Activated CD4-positive, alpha-beta T cell treated with anti-CD3 and anti-CD28 coated beads, Interleukin-2, amount 10 ng/mL, durations not matched to agents 7 days and 5 days (primary cell): ENCODE measurements at places on chromosomes 5 and 9. TPM values are rescaled to one million over a fixed set of nuclear protein-coding genes. Genes with fewer than 3 reads are reported as not detected.

DNA sequence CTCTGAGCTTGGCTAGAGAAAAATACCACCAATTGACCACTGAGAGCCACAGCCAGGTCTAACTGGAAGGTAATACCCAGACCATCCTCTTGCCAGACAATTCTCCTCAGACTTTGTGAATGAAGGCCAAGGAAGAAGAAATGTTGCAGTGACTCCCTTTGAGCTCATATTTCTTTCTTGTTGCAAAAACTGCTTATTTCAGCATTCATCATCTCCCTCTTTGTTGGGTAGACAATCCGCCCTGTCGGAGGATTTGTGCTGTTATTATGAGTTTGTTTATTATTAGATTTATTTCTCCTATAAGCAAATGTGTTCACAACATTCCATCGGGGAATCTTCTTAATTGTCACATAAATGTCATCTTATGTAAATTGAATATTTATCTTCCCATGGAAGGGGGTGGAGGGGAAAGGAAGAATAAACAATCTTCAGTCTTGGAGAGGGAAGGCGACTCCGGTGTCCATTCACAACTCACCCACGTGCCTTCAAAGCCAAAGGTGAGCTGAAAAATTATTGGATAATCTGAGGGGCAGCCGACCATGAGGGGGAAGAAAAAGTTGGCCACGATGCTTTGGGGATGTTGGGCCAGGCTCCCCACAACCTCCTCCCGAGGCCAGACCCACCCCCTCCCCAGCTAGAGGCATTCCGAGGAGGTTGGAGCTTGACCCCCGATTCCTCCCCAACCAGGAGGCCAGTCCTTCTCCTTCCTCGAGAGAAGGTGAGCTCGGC, 1.8 kb upstream of the JADE2 start:
- peak overlapping the region; percentile 99 for H3K4me3 ChIP-seq
- H3K4me1 ChIP-seq: peaks cover 20% of the 10 kb centered on the region
- peaks cover 21% of the 10 kb centered on the region for H3K27me3 ChIP-seq
- no peak for DNase-seq
- H3K36me3 ChIP-seq: peaks cover 4% of the 10 kb centered on the region

Gene RICTOR
- total RNA-seq: 48.1 TPM

- H3K27me3 ChIP-seq: no peaks in the 10 kb centered on the region
- H3K27ac ChIP-seq: no peak overlapping the region
- no peaks in the 10 kb centered on the region for H3K4me1 ChIP-seq
- H3K36me3 ChIP-seq: no peaks in the 10 kb centered on the region
- no peak overlapping the region for H3K4me3 ChIP-seq
Observed at GRCh38 chr5:58025809-58026208, 434.1 kb downstream of the PLK2 start.

DNA sequence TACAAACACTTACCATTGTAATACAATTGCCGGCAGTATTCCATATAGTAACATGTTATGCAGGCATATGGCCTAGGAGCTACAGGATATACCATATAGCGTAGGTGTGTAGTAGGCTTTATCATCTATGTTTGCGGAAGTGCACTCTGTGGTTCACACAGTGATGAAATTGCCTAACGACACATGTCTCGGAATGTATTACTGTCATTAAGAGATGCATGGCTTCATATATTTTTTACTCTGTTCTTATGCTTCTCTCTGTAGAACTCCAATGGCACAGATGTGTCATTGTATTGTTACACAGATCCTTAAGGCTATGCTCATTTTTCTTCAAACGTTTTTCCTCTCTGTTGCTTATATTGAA, 19.2 kb upstream of the ANKRD18A start:
- no peak overlapping the region for H3K4me3 ChIP-seq
- no peak overlapping the region for H3K27ac ChIP-seq
- DNase-seq: no peak
- no peaks in the 10 kb centered on the region for H3K36me3 ChIP-seq

GRCh38 chr5:133754575-133755169, 142.3 kb upstream of the FSTL4 start:
- H3K4me1 ChIP-seq: no peaks in the 10 kb centered on the region
- H3K36me3 ChIP-seq: no peaks in the 10 kb centered on the region
- H3K27me3 ChIP-seq: peaks cover 22% of the 10 kb centered on the region
- H3K4me3 ChIP-seq: no peak overlapping the region
